ENCODE measurements at places on chromosomes 2 and 18. TPM values are rescaled to one million over a fixed set of nuclear protein-coding genes. Genes with fewer than 3 reads are reported as not detected.

GRCh38 chr18:32389858-32390257, 80.8 kb downstream of the GAREM1 start:
- peak; percentile 64 for DNase-seq

- DNase-seq, result no peak
These were observed 457.6 kb downstream of the BCL11A start for GRCh38 chr2:60095903-60096302.

DNMT3A gene
- 4.7 TPM for polyA plus RNA-seq

GRCh38 chr18:58785171-58785805, 79.4 kb upstream of the ZNF532 start:
- DNase-seq, result no peak

GRCh38 chr2:118842661-118843482, 4.6 kb downstream of the EN1 start:
- no peak for DNase-seq
